Stimulated activated CD4-positive, alpha-beta T cell treated with anti-CD3 and anti-CD28 coated beads, TNF-alpha, amount 100 ng/mL, for 48 hours (primary cell): ENCODE measurements at places on chromosomes 1 and 21.

GRCh38 chr1:25105836-25106235 is 126.5 kb downstream of the SYF2 start:
- DNase-seq: no peak

DNA sequence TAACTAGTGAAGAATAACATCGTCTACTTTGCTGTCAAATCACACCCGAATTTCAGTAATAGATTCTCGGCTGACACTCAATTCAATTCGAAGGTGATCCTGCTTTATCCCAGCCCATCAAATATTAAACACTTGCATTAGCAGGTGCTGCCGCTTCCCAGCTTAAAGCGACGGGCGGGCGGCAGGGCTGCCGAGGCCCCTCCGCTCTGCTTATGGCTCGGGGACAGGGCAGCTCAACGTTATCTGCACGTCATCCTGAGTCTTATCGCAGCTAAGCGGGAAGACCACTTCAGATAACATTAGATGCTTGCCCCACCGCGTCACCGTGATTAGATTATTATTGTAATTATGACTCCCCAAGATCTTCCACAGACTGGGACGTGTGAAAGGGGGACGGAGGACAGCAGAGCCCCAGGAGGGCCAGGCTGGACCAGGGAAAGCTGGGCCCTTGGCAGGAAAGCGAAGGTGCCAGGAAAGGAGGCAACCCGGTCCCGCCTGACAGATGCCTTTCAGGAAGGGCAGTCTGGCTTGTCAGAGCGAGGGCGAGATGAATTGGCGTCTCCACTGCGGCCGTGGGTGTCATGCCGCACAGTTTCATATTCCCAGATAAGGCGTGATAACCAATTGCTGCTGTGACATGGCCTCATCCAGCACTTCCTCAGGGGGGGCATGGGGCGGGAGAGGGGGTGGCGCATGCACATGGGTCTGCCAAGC is 37.0 kb downstream of the DMAP1 start:
- DNase-seq: no peak

GRCh38 chr1:93180723-93181613 is at the start of gene CCDC18:
CCDC18 (plus strand) TSS chr1:93180724; CDS start chr1:93183362, 2,638 bp downstream.
- no peak for DNase-seq

DNA sequence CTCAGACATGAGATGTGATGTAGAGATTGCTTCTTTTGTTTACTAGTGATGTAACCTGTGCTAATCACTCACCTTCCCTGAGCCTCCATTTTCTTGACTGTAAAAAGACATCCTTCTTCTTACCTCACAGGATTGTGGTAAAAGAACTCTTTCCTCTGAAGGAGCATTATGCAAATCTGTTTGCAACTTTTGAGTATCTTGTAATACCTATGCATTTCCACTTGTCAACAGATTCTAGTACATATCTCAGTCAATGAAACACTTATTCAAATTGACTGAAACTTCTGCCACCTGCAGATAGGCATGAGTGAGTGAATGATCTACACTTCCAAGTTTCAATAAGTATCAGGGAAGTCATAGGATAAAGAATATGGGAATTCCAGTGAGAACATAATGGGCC is 174.7 kb downstream of the HHIPL2 start:
- DNase-seq: no peak

GRCh38 chr1:10513199-10513598 is 38.4 kb downstream of the PEX14 start:
- DNase-seq: no peak

GRCh38 chr1:20588634-20589225 is at the start of gene CDA:
CDA (plus strand) TSS chr1:20589097; CDS start chr1:20589130, 33 bp downstream.
- DNase-seq: no peak
